ENCODE measurements at places on chromosomes 6 and 20.

DNA sequence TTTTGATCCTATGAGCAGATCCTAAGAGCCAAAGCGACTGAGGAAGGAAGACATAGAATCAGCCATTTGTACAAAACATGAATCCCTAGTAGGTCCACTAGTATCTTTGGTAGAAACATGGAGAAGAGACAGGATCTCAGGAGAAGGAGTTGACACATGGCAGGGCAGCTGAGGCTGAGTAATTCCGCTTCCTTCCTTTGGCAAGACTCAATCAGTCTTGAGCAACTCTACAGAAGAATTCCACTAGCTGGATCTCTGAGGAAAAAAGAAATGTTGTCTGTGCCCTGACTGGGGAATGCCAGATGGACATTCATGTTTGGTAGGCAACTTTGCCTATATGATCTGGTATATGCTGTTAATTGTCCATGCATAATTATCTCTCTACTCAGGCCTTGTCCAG, 35.3 kb downstream of the ESR1 start:
- no peak for DNase-seq

DNA sequence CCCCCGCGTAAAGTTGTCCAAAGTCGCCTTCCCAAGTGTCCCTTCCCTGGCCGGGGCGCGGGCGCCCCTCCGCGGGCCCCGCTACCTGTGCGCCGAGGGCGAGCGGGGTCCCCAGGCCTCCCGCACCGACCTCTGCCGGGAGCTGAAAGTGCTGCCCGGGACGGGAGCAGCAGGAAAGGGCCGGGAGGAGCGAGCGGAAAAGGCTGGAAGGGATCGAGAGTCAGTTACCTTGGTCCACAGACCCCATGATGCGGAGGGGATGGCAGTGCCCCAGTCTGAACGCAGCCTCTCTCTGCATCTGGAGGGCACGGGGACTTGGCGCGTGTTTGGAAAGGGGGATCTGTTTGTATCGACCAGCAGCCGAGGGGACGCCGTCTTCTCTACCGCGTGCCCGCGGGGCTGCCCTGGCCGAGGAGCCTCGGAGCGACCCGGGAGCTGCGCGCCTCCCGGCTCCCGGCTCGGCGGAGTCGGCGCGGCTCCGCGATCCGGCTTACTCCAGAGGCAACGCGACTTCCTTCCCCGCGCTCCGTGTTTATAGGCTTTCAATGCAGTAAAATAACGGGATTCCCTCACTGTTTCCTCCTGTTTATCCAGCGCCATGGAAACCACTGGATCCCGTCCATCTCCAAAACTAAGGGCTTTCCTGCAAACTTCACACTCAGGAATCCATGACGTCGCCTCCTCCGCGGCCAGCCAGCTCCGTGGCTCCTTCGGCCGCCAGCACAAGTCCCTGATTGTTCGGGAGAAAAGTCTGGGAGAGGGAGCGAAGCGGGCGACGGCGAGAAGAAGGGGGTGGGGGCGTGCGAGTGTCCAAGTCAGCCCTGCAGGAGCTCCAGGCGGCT, 20.0 kb upstream of the NFATC2 start:
- DNase-seq: peak; percentile 80

GRCh38 chr6:84681693-84682326, 82.6 kb downstream of the TBX18 start:
- DNase-seq: no peak

DNA sequence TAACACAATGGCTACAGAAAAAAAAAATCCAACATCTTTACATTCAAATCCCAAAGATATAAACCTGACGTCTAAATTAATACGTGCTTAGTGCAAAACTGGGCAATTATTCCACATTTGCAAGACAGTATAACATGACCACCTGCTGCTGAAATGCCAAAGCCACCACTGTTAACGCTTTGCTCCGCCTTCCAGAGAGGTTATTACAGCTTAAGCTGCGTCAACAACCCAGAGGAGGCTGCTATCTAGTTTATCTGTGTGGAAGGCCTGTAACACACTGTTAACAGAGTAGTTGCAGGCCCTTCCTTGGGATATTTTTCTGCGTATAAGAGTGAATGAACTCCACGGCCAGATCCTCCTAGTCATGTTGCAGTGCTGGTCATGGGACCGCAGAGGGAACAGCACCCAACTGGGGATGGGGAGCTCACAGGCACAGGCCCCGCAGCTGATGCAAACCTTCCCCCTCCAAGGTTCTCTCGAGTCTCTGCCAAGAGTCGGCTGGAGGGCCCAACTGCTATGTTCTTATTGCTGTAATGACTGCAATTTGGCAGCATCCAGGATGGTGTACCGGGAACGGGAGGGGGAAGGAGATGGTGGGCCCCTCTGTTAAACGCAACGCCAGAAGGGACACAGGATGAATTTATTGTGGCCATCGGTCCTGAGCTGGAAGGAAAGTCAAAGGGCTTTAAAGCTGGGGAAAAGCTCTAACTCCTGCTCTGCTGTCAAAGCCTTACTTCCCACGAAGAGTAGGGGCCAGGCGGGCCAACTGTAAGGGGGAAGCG, 993 bp upstream of the NCOA7 start:
- peak; percentile 56 for DNase-seq

DNA sequence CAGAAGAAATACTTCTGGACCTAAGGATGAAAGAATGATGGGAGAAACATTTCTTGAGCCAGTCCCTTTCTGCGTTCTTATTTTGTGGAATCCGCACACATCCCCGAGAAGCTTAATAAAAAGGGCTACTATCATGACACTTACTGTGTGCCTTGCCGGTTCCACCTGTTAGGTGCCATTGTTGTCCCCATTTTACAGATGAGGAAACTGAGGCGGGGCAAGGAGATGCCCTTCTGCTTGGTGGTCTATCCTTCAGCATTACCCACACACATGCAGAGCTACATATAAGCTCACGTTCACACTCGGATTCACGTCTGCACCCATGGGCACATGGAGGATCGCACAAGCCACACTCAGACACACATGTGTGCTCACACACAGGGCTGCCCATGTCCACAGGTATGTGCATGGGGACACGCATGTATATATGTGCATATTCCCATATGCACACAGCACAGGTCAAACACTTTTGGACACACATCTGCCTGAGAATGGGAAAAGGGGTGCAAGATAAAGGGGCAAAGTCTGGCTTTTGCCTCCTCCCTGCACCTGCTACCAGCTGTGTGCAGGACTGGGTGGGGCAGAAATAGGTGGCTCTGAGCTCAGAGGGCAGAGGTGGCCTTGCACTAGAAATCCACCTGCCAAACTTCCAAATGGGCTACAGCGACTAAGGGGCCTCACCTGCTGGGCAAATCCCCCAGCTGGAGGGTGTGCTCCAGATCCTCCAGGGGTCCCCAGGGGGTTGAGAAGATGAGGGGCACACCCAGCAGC, 30.5 kb upstream of the ADA start:
- DNase-seq: no peak

DNA sequence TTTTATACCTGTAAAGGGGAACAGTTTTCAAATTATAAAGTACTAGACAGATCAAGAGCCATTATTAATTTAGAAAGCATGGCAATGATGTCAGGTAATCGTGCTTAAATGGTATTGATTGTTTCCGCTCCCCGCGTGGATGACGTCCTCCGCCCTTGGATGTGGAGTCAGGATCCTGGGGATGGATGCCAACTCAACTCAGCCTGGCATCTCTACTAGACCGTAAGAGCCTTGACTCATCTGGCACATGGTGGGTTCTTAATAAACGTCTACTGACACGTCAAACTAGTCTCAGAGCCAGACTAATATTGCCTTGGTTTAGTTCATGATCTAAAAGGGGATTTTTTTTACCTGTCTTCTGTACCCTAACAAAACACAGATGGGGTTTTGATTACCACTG, 80.2 kb downstream of the LRFN2 start:
- no peak for DNase-seq

DNA sequence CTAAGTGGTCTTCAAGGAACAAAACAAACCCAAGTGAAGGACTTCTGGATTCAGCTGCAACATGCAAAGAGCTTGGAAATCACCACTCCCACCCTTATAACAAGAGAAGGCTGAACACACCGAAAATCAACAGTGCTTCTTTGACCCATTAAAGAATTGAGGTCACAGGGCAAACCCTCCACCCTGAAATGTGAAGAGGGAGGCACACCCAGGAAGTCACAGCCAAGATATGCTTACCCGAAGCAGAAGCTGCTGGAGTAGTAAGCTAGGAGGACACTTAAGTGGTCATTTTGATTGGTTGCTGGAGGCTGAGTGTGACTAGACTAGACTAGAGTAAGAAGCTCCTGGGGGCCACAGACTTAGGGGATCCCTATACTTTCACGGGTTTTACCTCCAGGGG, 188.2 kb upstream of the SSTR4 start:
- DNase-seq: no peak

DNA sequence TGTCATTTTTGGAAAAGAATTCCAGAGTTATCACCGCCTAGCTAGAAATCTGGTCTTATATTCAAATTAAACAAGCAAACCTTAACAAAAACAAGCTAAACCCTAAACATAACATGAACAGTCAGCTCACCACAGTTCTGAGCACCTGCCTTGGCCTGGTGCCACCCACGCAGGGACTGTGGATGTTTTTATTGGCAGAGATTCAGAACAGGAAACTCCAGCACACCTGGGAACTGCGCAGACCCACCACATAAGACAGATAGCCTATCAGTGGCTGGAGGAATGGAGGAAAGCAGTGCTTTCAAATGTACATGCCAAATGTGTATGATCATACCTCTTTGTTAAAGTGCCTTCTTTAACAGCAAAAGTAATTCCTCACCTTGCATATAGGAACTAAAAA, 8.9 kb downstream of the SLC16A10 start:
- DNase-seq: no peak

DNA sequence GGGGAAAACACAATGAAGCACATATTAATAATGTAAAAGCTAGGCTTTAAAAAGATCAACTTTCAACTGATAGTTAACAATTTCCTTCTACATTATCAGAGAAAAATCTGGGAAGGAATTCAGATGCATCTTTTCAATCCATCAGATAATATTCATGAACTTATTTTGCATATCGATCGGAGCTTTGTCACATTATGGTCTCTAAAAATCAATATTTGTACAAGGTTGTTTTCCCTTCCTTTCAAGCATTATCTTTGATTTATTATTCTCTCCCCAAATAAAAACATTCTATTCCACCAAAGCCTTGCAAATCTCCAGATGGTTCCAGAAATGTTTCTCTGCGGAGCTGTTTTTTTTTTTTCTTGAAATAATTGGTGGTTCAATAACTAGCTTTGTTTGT, 101.9 kb downstream of the GPR63 start:
- DNase-seq: no peak

- no peak for DNase-seq
Measured at GRCh38 chr6:140572867-140573266, 1198.4 kb upstream of the CITED2 start.

GRCh38 chr6:57434944-57435343, 117.5 kb downstream of the PRIM2 start:
- no peak for DNase-seq

DNA sequence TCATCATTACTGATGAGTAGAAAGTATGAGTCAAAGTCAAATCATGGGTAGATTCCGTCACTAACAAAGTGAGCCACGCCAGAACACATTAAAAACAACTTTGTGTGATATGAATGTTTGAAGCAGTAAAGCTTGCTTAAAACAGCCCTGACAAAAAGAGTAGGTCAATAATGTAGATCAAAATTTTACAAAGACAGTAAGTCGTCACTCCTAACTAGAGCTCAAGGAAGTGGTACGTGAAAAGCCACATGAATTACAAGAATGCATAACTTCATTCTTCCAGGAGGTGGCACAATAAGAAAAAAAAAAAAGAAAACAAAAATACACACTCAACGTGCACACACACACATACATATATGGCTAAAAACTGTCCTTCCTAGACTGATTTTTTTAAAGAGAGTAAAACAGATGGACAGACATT, 69.9 kb downstream of the HACE1 start:
- DNase-seq: peak; percentile 67

- peak; percentile 19 for DNase-seq
Measured at GRCh38 chr20:48725555-48725991, 102.2 kb downstream of the PREX1 start.

DNA sequence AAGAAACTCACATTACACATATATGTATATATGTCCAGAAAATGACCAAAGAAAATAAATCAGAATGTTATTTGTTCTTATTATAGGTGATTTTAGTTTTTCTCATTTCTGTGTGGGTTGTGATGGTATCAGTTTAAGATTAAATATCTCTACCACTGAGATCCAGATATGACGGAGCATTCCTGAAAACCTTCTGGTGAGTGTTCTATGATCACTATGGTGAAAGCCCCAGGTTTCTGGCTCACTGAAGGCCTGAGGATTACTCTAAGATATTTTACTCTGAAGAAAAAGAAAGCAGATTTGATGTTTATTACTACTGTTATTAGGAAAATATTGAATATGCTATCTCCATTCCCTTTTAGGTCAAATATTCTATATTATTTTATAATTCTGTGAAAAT, 62.8 kb upstream of the L3MBTL3 start:
- no peak for DNase-seq

GRCh38 chr6:27771235-27771634, 141.0 kb downstream of the OR2B2 start:
- no peak for DNase-seq

DNA sequence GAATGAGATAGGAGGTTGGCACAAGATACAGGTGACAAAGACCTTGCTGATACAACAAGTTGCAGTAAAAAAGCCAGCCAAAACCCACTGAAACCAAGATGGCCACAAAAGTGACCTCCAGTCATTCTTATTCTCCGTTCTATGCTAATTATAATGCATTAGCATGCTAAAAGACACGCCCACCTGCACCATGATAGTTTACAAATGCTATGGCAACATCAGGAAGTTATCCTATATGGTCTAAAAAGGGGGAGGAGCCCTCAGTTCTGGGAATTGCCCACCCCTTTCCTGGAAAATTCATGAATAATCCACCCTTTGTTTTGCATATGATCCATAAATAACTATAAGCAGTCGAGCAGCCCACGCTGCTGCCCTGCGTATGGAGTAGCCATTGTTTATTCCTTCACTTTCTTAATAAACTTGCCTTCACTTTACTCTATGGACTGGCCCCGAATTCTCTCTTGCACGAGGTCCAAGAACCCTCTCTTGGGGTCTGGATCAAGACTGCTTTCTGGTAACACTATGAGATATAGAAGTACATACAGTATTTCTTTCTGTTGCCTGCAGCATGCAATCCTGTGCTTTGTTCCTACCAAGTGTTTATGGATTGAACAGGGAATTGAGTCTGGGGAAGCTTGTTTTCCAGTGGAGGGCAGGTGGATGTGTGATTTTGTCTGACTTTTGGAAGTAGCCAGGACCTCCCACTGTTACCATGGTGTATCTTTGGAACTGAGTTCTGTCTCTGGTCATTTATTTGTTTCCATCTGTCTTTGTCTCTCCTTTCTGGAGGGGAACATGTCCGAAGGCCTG, 72.0 kb upstream of the TGM3 start:
- DNase-seq: no peak

- no peak for DNase-seq
Measured at GRCh38 chr6:15284743-15285142, 38.9 kb downstream of the JARID2 start.

GRCh38 chr6:44940367-44940766, 387.8 kb upstream of the RUNX2 start:
- DNase-seq: no peak
